ENCODE measurements at places on chromosomes 16 and 17.

GRCh38 chr17:16288860-16289571, 64.3 kb downstream of the CENPV start:
- no peak for DNase-seq

GRCh38 chr17:27449541-27449940, 6.7 kb upstream of the KSR1 start:
- no peak for DNase-seq

DNA sequence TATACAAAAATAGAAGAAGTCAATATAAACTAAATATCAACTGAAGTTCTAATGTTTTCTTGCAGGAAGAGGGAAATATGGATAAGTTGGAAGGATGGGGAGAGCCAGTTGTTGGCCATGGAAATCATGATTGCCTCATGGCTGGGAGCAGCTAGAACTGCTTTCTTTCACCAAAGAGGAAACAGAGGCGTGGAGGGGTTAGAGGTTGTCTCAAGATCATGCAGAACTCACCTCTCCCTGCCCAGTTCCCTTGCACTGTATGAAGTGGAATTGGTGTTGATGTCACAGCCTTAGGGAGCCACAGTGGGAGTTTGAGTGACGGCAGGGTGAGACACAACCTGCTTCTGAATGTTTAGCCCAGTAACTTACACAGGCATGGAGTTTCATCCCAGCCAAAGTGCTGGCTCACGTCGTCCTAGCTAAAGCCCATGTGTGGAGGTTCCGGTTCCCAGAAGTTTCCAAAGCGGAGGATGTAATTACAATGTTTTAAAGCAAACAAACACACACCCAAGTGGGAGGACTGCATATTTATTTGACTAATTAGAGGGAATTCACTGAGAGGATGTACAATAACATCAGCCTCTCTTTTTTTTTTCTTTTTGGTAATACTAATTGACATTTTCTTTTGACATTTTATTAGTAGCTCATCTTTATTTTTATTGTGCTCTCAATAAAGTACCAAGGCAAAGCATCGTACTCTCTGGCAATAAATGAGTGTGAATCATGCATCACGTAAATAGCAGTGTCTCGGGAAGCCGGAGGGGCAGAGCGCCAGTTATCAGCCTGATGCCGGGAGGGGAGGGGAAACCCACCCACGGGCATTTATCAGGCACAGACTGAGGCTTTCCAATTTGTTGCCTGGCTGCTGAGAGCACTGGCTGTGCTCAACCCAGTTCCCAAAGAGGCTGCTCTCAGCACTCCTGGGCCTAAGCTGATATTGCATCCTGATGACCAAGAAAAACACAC, 118.7 kb upstream of the CDH5 start:
- DNase-seq: peak; percentile 60

DNA sequence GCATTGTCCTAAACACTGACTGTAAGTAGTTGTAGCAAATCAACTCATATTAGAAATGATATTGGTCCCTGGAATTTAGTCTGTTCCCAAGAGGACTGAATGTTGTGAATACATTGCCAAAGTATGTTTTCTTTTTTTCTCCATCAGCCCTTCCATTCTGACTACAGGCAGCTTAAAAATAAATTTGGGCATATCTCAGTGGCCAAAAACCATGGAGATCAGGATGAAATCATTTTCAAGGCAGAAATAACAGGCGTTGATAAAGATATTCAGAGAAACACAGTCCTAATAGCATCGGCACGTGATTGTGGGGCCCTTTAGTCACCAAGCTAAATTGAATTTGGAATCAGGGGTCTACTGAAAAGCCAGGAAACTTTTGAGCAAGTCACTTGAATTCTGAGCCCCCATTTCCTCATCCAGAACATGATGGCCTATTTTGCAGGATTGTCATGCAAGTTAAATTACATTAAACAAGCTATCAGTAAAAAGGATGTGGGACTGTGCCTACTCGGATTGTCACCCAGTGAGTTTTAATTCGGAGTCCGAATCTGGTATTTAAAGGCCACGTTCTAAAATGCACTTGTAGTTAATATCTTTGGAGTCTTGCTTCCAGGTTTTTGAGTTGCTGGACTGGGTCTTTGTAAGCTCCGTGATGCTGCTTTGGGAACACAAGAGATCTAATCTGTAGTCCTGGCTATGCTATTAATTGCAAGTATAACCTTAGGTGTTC, 17.1 kb downstream of the HLF start:
- DNase-seq: no peak

DNA sequence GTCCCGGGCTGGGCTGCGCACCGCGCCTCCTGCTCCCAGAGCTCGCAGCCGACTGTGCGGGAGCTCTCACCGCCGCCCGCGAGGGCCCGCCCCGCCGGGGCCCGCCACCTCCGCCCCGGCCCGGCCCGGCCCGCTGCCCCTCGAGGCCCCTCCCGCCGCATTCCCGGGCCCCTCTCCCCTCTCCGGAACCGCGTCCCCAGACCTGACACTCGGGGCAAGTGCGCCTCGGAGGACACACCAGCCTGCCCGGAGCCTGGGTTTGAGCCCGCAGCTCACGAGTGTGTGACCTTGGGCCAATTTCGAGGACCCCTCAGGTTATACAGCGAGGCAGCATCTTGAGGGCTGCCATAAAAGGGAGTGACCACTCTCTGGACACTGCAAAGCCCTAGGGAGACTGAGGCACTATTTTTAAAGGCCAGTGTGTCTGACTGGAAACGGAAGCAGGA, 2.0 kb upstream of the GRIN2C start:
- no peak for DNase-seq

DNA sequence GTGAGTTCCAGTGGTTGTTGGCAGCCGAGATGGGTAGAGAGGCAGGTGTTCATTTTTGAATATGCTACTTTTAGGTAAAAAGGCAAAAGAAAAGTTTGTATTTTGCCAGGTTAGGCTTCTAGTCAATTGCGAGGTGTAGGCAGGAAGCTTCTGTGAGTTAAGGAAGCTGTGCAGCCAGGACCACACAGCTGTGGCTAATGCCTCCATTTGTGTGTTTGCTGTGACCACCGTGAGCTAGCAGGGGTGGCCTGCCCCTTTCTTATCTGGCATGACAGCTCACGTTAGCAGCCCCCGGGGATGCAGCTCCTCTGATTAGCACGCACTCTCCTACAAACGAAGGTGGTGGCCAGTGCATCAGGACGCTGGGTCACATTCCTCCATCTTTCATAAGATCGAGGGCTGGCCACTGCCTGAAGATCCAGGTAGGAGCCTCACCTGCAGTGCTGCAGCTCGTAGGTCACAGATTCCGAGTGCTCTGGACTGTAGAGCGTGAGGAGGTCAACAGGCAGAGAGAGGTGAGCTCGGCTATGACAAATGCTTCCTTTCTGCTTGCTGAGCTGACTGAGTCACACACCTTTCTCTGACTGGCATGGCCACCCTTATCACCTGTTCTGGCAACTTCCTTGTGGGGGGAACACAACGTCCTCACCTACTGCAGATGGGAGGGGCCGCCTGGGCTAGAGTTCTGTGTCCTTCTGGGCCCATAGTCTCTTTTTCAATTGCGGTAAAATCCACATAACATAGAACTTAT, 244.4 kb downstream of the HS3ST3B1 start:
- no peak for DNase-seq

GRCh38 chr16:87216841-87217275, 100.3 kb downstream of the C16orf95 start:
- DNase-seq: no peak

DNA sequence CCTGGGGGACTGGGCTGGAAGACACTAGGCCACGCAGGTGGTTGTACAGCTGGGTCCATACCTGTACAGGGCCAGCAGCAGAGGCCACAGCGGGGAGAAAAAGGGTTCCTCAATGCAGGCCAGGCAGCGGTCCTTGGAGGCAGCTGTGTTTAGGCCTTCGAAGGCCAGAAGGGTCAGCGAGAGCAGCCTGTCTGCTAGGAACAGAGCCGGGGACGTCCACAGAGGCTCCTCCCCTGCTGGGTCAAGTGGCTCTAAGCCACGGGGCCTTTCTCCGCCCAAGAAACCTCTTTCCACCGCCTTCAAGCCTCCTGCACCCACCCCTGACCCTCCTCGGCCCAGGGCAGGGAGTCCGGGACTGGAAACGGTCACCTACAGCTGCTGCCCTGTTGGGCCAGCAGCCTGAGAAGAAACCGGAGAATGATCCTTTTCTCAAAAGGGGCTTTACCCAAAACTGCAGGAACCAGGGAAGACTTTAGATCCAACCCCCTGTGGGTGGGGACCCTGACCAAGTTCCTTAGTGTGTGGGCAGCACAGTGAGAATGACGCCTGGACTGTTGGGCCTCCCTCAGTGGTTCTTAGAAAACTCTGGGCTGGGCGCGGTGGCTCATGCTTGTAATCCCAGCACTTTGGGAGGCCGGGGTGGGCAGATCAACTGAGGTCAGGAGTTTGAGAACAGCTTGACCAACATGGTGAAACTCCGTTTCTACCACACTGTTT, 8.4 kb upstream of the SPATA2L start:
- no peak for DNase-seq

- DNase-seq: no peak
Observed at GRCh38 chr16:29824589-29825144, 4.4 kb downstream of the MVP start.

- DNase-seq: no peak
Observed at GRCh38 chr17:27109346-27109745, 184.6 kb upstream of the WSB1 start.

DNA sequence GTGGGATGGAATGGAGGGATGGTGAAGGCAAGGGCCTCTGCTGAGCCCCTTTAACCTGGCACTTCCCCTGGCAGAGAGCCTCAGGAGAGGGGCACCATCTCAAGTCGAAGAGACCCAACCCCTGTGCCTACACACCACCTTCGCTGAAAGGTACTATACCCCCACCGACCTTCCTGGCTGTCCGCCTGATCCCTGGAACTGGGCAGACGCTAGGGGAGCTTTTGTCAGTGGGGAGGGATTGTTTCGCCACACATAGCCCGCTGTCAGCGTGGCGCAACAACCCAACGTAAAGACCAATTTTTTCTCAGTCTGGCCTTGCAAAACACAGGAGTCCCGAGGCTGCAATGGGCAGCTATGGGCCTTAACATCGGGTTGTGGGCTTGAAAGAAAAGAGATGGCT, 3.1 kb downstream of the PPP1R1B start:
- no peak for DNase-seq

- DNase-seq: no peak
Observed at GRCh38 chr16:17289674-17290635, 180.8 kb downstream of the XYLT1 start.

GRCh38 chr17:1050246-1050995, 53.5 kb downstream of the TIMM22 start:
- DNase-seq: no peak

GRCh38 chr17:65395924-65396323, 165.5 kb downstream of the AXIN2 start:
- no peak for DNase-seq

GRCh38 chr16:23893986-23894385, 58.2 kb downstream of the PRKCB start:
- DNase-seq: no peak

DNA sequence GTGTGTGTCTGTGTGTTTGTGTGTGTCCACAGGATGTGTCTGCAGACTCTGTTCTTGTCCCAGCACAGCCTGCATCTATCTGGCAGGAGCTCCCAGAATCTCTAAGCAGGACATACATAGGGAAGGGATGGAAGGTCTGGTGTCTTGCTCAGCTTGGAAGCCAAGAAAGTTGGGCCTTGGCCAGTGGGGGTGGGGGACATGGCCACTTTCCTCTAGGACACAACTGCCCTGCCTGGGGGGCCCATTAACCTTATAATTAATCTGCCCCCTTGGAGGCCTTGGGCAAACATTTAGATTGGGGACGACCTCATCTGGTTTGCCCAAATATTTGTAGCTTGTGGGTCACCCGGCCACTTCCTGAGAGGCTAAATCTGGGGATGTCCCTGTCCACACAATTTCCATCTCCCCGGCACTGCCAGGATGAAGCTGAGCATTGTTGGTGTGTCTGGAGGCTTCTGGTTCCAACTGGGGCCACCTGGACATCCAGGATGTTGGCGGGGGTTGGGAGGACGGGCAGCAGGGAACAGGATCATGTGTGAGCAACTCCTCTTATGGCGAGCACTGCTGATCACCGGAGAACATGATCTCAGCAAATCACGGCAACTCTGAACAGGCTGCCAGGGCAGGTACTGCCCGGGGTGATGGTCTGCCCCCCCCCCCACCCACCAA, 17.2 kb upstream of the FOXF1 start:
- DNase-seq: no peak

DNA sequence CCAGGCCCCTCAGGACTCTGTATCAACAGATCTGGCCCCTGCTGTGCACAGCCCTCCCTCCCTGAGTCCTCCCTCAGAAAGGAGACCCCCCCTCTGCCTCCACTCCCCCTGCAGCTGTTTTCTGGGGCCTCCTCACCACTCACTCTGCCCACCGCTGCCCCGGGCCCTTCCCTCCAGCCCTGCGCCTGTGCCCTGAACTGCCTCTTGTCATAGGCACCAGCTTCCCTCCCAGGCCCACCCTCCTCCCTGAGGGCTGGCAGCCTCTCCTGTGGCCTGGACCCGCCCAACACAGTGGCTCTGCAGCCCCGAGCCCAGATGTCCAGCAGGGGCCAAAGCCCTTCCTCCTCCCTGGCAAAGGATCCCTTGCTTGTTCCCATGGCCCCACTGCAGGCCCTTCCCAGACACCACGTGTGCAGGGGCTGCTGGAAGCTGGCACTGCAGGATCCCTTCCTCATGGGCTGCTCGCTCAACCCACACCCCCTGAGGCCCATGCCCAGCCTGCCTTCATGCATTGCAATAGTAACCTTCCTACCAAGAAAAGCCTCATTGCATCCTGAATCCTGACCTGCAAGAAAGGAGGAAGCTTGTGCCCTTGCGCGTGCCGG, 25.8 kb downstream of the GNPTG start:
- DNase-seq: no peak

DNA sequence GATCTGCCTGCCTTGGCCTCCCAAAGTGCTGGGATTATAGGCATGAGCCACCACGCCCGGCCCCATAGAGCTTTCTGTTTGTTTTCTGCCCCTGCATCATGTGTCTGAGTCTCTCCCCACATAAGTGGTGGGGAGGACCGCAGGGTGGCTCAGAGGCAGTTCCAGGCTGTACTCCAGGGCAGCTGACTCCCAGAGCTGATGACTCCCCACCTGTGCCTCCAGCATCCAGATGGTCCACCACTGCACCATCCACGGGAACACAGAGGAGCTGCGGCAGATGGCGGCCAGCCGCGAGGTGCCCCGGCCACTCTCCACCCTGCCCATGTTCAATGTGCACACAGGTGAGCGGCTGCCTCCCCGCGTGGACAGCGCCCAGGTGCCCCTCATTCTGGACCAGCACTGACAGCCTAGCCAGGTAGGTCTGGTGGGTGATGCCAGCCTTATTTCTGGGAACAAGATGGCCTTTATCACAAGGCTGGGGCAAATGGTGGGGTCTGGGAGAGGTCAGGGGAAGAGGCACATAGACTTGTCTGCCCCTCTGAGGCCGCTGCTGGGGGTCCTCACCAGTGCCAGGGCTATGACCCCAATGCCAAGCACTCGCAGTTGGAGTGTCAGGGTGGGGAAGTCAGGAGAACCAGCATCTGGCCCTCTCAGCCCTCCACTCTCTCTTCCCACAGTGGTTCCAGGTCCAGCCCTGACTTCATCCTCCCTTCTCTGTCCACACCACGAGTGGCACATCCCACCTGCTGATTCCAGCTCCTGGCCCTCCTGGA, 9.4 kb downstream of the SGCA start:
- DNase-seq: no peak

Measured in COR-L47 (cell line).